ENCODE measurements at places on chromosomes 4 and X. TPM values are rescaled to one million over a fixed set of nuclear protein-coding genes. Genes with fewer than 3 reads are reported as not detected.

DNA sequence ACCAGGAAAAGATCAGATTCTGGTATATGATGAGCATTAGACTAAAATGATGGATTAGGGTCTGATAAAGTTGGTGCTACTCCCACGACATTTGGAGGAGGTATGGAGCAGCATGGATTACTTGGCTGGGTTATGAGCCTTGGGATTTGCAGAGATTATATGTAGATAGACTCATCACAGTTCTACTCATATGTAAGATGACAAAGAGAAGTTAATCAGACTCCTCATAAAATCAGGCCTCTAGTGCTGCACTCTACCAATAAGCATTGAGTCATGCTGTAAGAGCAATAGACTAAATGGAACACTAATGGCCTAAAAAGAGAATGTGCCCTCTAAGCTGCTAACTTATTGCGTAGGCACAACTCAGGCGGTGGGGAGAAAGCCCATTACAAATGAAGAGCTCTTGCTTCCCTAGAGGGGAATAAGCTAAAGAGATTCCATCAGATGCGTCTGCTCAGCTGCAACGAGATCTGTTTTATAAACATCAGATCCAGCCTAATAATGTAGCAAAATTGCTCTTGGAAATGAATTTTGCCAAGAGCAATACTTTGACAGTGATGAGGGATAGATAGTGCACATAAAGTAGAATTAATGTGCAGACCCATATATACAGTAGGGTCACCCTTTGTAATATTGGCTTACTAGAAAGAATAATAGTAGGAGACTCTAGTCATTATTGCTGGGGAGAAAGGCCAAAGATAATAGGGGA is 17.5 kb downstream of the LIAS start:
- no peaks in the 10 kb centered on the region for H3K36me3 ChIP-seq
- H3K27me3 ChIP-seq = no peaks in the 10 kb centered on the region
- no peaks in the 10 kb centered on the region for H3K4me1 ChIP-seq
- DNase-seq = no peak

The CTAG2 gene
- not detected for total RNA-seq

DNA sequence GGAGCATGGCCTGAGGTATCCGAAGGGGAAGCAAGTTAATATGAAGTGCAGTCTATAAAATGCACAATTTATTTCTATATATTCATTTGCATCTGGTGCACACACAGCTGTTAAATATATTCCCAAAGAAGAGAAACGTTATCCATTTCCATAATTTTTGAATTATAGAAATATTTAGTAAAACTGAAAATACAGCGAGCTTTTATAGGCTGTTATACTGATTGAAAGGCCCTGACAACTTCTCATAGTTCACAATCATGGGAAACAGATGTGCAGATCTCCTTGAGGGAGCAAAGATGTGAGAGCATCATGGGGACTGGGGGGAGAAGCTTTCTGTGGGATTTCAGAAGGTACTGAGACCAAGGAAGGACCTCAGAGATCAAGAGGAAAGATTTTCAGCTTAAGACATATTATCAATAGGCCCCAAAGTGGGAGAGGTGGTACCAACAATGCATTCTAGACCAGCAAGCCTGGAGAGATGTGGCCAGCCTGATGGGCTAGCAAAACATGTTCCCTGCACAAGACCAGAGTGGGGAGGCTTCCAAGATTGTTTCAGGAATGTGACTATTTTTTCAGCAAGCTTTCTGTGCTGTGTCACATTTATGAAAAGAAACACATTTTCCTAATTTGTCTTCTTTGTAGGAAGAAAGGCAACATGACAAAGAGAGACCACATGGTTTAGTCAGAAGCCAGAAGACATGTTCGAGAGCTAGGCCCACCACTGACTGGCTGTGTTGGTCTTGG is 256.0 kb upstream of the SFRP2 start:
- H3K36me3 ChIP-seq = no peaks in the 10 kb centered on the region
- no peaks in the 10 kb centered on the region for H3K27me3 ChIP-seq
- H3K27ac ChIP-seq = no peak overlapping the region
- H3K4me3 ChIP-seq = no peak overlapping the region
- no peaks in the 10 kb centered on the region for H3K4me1 ChIP-seq
- no peak for DNase-seq

The UGT8 gene
- total RNA-seq = 0.14 TPM

The CLIC2 gene
- 0.73 TPM for total RNA-seq

GRCh38 chr4:173177232-173177631 is 8.6 kb downstream of the GALNT7 start:
- H3K4me1 ChIP-seq = peaks cover 31% of the 10 kb centered on the region
- no peak overlapping the region for H3K4me3 ChIP-seq
- no peaks in the 10 kb centered on the region for H3K27me3 ChIP-seq

DNA sequence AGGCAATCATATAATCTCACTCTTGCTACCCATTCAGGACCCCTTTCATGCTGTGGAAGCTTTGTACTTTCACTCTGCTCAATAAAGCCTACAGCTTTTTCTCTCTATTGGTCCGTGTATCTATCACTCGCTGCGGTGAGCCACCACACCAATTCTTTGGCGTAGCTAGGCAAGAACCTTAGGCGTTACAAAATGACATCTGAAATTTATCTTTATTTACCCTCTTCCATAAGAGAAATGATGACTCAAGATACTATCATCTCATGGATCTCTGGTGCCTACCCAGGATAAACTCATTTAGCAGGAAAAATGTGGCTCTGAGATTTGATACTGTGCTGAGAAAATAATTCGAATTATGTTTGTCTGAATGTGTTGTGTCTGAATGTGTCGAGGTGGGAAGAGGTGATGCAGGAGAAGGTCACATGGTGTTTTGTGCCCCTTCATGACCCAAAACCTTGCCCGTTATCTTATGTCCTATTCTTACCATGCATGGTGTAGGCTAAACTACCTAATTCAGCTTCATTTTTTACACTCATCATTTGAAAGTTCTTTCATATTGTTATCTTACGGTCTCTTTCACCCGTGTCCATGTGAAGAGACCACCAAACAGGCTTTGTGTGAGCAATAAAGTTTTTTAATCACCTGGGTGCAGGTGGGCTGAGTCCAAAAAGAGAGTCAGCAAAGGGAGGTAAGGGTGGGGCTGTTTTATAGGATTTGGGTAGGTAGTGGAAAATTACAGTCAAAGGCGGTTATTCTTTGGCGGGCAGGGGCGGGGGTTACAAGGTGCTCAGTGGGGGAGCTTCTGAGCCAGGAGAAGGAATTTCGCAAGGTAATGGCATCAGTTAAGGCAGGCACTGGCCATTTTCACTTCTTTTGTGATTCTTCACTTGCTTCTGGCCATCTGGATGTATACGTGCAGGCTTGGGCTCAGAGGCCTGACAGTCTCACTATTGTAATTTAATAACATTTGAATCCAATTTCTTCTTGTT is 41.6 kb upstream of the GIMD1 start:
- H3K4me1 ChIP-seq = no peaks in the 10 kb centered on the region
- H3K27me3 ChIP-seq = no peaks in the 10 kb centered on the region
- no peak overlapping the region for H3K4me3 ChIP-seq
- H3K27ac ChIP-seq = no peak overlapping the region
- DNase-seq = no peak

- H3K4me1 ChIP-seq = no peaks in the 10 kb centered on the region
- H3K36me3 ChIP-seq = no peaks in the 10 kb centered on the region
- no peaks in the 10 kb centered on the region for H3K27me3 ChIP-seq
- H3K27ac ChIP-seq = no peak overlapping the region
Measured at GRCh38 chr4:173386751-173387150, 12.2 kb downstream of the SCRG1 start.

The TRO gene
- 13.6 TPM for total RNA-seq

The CPZ gene
- total RNA-seq = not detected

DNA sequence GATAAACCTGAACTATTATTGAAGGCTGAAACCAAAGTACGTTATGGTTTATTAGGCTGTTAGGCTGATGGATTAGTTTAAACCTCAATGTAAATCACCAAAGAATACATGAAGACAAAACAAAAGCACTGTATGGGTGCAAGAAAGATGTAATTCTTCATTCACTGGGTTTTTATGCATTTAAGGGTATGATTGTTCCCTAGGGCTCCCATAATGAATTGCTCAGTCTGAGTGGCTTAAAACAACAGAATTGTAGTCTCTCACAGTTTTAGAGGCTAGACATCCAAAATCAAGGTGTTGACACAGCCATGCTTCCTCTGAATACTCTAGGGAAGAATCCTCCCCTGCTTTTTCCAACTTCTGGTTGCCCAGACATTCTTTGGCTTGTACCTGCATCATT is 222.8 kb downstream of the TENM3 start:
- no peak for DNase-seq
- H3K4me3 ChIP-seq = no peak overlapping the region
- no peaks in the 10 kb centered on the region for H3K4me1 ChIP-seq
- H3K27me3 ChIP-seq = no peaks in the 10 kb centered on the region
- no peaks in the 10 kb centered on the region for H3K36me3 ChIP-seq

DNA sequence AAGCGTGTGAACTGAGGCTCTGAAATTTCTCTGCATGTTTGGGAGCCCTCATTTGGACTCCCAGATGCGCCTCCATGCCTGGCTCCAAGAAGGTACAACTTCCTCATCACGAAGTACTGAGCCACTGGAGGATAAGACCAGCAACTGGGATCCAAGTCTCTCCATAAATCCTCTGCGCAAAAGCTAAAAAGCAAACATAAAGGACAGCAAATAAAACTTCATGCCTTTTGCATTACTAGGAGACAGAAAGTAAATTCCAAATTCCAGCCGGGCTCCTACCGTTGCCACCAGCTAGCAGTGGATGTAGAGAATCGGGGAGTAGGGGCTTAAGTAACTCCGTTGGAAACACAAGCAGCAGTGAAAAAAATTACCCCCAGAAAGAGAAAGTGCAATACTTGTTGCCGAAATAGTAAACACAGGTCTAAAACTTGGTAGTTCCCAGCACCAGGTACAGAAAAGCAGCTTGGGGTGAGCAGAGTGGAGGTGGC is 477.1 kb upstream of the TENM3 start:
- H3K36me3 ChIP-seq = no peaks in the 10 kb centered on the region
- H3K27ac ChIP-seq = no peak overlapping the region
- no peak overlapping the region for H3K4me3 ChIP-seq
- DNase-seq = no peak
- no peaks in the 10 kb centered on the region for H3K4me1 ChIP-seq

GRCh38 chr4:173013232-173013930 is 155.2 kb upstream of the GALNT7 start:
- H3K4me1 ChIP-seq = peaks cover 12% of the 10 kb centered on the region
- H3K36me3 ChIP-seq = no peaks in the 10 kb centered on the region
- H3K27me3 ChIP-seq = no peaks in the 10 kb centered on the region
- peak; percentile 68 for DNase-seq
- H3K27ac ChIP-seq = peak overlapping the region; percentile 52

The LGI2 gene
- not detected for total RNA-seq

The PABPC5 gene
- 0.44 TPM for total RNA-seq

DNA sequence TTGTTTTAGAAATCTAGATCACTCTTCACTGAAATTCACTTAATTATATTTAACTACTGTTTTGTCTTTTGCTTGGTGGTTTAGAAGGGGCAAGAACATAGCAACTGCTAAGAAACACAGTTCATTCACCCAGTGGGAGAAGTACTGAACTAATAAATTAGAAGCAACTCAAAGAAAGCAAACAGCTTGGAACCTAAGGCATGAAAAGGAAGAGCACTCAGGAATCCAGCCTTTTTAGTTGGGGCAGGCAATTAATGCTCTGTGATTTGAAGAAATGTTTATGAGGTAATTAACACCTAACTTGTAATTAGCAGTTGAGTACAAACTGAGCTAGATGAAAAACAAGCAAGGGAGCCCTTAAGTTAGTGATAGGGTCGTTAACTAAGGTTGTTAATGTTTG is 22.8 kb downstream of the SEPTIN11 start:
- H3K4me3 ChIP-seq = no peak overlapping the region
- peaks cover 5% of the 10 kb centered on the region for H3K36me3 ChIP-seq
- no peaks in the 10 kb centered on the region for H3K27me3 ChIP-seq
- no peak overlapping the region for H3K27ac ChIP-seq
- no peak for DNase-seq

The CABS1 gene
- not detected for total RNA-seq

The MAGEA2 gene
- total RNA-seq = not detected

GRCh38 chrX:11836284-11836683 is 78.2 kb downstream of the MSL3 start:
- peak; percentile 3 for DNase-seq
- no peak overlapping the region for H3K4me3 ChIP-seq
- no peaks in the 10 kb centered on the region for H3K36me3 ChIP-seq
- H3K27me3 ChIP-seq = no peaks in the 10 kb centered on the region
- H3K27ac ChIP-seq = no peak overlapping the region

DNA sequence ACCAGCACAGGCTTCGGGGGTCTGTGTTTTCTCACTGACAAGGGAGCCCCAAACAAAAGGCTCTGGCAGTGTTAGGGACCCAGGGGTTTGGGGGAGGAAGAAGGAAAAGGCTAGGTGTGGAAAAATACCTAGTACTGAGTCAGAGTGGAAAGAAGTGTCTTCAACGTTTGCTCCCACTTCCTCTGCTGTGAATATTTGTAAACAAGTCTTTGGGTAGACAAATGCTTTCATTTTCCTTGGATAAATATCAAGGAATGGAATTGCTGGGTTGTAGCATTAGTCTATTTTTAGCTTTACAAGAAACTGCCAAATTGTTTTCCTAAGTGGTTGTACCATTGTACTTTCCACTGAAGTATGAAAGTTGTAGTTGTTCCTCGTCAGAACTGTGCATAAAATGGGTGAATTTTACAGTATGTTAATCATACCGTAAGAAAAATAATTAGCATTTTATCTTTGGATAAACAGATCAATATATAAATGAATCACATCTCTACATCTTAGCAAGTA is 17.4 kb downstream of the COL4A5 start:
- no peaks in the 10 kb centered on the region for H3K36me3 ChIP-seq
- no peak overlapping the region for H3K27ac ChIP-seq
- no peak overlapping the region for H3K4me3 ChIP-seq
- DNase-seq = no peak
- no peaks in the 10 kb centered on the region for H3K4me1 ChIP-seq

DNA sequence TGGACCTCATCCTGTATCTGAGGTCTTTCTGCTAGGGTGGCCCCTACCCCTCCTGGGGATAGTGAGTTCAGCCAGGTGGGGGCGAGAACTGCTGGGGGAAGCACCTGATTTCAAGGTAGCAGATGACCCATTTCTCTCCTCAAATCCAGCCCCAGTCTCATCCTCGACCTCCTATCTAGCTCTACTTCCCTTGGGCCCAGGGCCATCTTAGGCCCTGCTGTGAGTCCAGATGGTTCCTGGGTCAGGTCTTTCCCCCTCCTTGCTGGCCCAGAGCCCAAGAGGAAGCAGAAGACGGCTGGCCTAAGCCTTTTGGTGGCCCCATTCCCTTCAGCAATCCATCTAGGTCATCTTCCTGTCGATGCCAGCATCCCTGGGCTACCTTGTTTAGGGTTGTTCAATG is 3.3 kb downstream of the CDK16 start:
- H3K4me3 ChIP-seq = no peak overlapping the region
- DNase-seq = no peak
- no peak overlapping the region for H3K27ac ChIP-seq
- H3K27me3 ChIP-seq = no peaks in the 10 kb centered on the region
- H3K4me1 ChIP-seq = peaks cover 7% of the 10 kb centered on the region

- H3K27ac ChIP-seq = no peak overlapping the region
- no peaks in the 10 kb centered on the region for H3K27me3 ChIP-seq
- no peak overlapping the region for H3K4me3 ChIP-seq
- H3K36me3 ChIP-seq = no peaks in the 10 kb centered on the region
- no peak for DNase-seq
Measured at GRCh38 chrX:6849716-6850414, 297.6 kb upstream of the STS start.

- H3K36me3 ChIP-seq = no peaks in the 10 kb centered on the region
- no peak for DNase-seq
- no peaks in the 10 kb centered on the region for H3K4me1 ChIP-seq
- no peaks in the 10 kb centered on the region for H3K27me3 ChIP-seq
Measured at GRCh38 chr4:7501873-7502272, 67.1 kb upstream of the PSAPL1 start.
